ENCODE measurements at places on chromosomes 4 and X. TPM values are rescaled to one million over a fixed set of nuclear protein-coding genes. Genes with fewer than 3 reads are reported as not detected.

Gene ELMOD2
- total RNA-seq = 50.2 TPM

Gene PTTG2
- total RNA-seq = not detected

Gene HGFAC
- total RNA-seq = 1.2 TPM

Gene SPACA5
- not detected for total RNA-seq

Gene FAM9B
- total RNA-seq = not detected

Gene ZNF732
- total RNA-seq = 2.7 TPM

Gene OTUD6A
- total RNA-seq = not detected

GRCh38 chr4:73727685-73728084, 12.7 kb upstream of the CXCL8 start:
- no peak for DNase-seq

GRCh38 chr4:7254736-7255487, 62.6 kb downstream of the SORCS2 start:
- no peak for DNase-seq

DNA sequence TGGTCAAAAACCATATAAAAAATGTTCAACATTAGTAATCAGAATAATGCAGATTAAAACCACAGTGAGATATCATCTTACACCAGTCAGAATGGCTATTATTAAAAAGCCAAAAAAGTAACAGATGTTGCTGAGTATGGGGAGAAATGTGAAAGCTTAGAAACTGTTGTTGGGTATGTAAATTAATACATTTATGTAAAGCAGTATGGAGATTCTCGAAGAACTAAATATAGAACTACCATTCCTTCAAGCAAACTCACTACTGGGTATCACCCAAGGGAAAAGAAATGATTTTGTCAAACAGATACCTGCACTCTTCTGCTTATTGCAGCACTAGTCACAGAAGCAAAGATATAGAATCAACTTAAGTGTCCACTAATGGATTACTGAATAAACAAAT, 576.4 kb upstream of the EPHA5 start:
- no peak for DNase-seq

DNA sequence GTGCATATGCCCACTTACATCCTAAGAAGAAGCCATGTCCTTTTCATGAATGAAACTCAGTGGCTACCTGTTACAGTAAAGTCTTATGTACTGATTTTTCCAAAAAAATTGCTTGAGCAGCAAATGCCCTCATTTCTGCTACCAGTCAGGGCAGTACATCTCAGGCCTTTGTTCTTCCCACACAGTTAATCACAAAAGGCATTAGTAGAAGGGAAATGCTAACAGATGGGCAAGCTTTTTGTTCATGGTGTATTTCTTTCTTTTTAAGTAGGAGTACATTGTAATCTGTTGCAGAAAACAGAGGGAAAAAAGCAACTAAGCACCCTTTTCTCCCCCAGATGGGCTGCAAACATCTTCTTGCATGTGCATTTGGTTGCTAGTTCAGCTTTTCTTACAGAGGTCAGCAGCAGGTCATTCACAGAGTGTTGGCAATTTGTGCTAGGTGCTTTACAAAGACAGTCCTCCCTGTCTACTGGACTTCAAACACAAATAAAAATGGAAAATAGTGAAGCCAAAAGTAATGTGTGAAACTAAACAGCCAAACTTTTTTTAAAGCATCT, 373.4 kb downstream of the PRDM5 start:
- no peak for DNase-seq

DNA sequence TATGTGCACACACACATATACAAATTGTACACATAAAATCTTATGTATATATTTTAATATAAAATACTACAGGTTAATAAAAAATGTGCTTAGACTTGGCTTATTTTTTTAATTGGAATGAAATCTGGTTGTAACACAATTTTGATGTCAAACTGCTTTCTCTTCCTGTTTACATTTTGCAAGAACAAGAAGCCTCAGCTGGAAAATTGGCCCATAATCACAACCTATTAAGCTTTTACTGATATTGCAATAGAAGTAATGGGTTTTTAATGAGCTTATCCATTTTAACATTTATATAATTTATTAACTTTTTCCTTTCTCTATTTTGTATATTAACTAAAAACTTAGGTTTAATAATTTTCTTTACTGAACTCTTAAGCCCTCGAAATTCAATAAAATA, 165.9 kb downstream of the PCDH10 start:
- no peak for DNase-seq

DNA sequence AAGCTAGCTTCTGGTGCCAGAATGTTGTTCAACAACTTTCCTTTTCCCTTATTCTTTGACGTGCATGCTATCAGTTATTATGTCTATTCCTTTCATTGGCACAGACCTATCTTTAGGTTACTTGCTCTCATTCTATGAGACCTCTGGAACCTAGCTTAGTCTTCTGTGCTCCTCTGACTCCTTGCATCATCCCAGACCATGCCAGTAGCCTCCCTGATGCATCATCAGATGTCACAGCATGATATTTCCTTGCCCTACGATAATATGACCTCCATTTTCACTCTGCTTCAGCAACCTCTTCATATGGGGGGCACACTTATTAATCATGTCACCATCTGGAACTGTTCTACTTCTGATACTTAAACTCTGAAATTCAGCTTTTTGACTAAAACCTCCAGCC, 37.2 kb downstream of the CLCN5 start:
- no peak for DNase-seq

DNA sequence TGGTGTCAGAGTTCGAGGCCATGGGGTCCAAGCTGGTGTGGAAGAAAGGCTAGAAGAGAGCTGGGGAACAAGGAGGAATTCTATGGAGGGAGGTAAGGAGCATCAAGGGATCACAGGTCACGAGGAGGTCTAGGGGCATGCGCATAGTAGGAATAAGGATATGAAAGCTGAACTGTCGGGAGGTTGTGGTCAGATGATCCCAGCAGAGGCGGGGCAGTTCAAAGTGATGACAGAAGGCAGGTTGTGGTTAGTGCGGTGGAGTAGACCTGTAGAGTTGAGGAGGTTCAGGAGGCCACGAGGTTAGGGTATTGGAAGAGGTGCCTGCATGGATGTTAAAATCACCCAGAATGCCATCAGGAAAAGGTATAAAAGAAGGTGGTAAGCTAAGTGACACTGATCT, 156.3 kb downstream of the TMEM164 start:
- DNase-seq = no peak

DNA sequence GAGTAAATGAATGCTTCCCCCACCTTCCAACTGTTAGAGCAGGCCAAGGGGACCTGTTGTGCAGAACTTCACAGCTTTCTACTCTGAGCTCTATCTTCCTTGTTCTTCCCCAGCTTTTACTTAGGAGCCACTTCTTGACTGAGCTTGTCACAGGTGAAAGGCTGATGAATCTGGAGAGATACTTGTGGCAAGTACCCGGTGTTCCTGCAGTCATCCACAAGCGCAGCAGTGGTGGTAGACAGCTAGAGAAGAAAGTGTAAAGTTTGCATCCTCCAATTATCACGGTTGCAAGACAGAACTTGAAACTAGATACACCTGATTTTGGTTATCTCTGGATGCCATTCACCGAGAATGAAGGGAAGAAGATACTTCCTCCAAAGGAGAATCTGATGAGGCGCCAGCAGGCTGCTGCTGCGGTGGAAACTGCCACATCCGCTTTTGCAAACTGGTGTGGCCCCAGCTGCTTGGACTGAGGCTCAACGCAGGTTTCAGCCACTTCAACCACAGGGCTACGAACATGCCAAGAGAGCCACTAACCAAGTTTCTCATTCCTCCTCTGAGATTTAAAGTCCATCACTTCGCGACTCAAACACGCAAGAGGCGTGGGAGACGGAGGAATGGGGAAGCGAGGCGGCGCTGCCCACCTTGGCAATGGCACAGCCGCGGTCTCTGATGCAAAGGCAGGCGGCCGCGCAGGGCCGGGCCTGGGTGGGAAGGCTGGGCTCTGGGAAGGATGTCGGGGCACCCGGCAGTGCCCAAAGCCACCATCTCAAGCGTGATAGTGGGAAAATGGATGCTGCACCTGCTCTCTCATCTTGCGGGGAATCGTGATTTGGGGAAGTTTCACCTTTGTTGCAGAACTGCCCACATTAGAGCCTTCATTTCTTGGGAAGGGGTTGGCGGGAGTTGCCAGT, 1.3 kb upstream of the FHIP1A start:
- no peak for DNase-seq

- DNase-seq = no peak
Observed at GRCh38 chr4:3701271-3701734, 64.9 kb upstream of the ADRA2C start.

DNA sequence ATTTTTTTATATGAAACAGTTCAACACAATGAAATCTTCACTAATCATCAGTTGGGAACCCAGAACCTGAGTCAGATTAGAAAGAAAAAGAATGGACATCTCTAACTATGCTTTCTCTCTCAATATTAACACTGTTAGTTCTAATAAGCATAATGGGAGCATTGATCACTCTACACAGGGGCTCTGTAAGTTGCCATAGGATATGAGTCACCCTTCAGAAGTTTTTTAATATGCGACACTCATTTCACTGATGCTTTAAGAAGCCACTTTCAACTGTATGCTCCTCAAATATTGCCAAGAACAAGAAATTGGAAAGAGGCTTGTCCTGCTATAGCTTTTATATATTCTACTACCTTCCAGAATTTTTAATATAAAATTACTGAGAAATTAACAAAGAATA, 187.0 kb downstream of the AASDH start:
- DNase-seq = no peak

DNA sequence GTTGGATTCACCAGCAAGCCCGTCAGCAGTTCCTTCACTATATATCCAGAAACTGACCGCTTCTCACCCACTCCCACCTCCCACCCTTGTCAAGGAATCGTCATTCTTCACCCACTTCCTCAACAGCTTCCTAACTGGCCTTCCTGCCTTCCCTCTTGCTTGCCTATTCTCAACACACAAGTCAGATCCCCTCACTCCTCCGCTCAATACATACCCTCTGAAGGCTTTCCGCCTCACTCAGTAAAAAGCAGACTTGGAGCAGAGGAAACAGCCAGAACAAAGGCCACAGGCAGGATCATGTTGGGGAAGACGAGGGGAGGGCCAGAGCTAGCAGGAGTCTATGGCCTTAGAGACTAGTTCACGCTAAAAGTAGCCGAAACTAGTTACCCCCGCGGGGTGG, 23.7 kb downstream of the RWDD4 start:
- DNase-seq = no peak

DNA sequence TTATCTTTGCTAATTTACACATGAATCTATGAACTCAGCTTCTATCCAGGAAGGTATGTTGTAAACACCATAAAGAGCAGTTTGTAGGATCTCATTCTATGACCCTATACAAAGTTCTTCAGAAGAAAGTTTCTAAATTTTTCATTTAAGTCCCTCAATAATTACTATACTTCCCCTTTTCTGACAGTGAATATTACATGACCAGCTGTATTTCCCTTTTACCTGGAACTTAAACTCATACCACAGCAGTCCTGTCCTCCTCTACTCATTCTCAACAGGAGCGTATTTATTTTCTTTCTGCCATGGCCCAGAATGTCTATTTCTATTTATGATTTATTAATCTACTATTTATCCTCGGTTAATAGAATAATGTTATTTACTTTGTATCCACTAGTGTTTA, 15.8 kb downstream of the RASGEF1B start:
- DNase-seq = no peak

DNA sequence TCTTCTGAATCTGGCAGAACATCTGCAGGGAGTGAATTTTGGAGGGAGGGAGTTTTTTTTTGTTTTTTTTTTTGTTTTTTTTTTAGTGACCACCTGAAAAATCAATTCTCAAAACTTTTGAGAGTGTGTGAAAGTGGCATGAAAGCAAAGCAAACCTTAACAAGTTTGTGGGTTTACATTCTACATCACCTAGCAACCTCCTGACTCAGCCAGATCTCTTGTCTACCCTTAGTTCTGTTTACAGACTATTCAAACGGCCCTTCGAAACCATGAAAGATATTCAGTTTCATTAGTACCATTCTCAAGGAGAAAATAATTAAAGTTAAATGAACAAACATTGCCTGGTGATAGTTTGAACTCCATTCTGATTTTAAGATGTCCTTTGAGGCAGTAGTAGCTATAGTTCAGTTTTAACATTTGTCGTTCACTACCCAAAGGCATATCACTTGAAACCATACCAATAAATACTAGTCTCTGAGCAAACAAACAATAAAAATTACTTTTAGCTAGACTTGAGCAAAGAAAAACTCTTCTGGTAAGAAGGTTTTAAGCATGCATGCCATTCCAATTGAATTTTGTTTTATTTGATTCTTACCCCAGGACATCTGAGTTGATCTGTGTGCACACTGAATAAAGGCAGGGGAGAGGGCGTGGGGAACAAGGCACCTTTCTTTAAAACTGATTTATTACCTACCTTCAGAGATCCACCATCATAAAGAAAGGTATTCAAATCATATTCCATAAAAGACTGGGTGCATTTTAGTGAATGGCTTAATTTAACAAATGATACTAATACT, 137.7 kb downstream of the ARX start:
- no peak for DNase-seq

GRCh38 chr4:164550989-164551712, 202.8 kb upstream of the SMIM31 start:
- no peak for DNase-seq

- no peak for DNase-seq
Observed at GRCh38 chrX:121308276-121308805, 260.9 kb downstream of the GLUD2 start.

DNA sequence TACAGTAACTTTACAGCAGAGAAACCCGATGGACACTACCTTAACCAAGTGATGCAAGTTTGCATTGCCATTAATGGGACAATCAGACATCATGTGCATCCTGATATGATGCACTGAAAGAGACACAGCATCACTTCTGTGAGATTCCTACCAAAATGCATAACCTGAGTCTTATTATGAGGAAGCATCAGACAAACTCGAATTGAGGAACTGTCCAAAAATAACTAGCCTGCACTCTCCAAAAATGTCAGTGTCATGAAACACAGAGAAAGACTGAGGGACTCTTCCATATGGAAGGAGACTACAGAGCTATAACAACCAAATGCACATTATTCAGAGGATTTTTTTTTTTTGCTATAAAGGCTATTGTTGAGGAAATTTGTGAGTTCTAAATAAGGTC, 66.6 kb upstream of the IQSEC2 start:
- DNase-seq = no peak

- DNase-seq = no peak
Observed at GRCh38 chr4:124322234-124323065, 390.1 kb downstream of the ANKRD50 start.

- DNase-seq = no peak
Observed at GRCh38 chr4:141658309-141658708, 21.9 kb downstream of the IL15 start.

DNA sequence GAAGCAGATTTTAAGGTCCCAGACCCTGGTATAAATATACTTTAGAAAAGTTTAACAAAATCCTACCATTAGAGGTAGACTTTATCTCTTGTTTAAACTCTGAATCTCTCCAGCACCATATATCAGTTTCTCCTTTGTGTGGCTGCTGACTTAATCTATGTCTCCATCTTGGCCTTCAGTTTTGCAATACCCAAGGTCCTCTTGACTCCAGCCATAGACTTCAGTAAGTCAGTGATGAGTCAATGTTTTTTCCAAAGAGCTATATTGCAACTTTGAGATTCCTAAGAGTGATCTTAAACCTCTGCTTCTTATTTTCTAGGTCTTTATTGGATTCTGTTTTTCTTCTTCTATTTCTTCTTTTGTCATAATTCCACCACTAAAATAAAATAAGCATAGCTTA, 50.8 kb upstream of the ADGRL3 start:
- no peak for DNase-seq

GRCh38 chr4:1274871-1275270, 14.8 kb upstream of the MAEA start:
- no peak for DNase-seq
